ENCODE measurements at places on chromosomes 1 and 21.

DNA sequence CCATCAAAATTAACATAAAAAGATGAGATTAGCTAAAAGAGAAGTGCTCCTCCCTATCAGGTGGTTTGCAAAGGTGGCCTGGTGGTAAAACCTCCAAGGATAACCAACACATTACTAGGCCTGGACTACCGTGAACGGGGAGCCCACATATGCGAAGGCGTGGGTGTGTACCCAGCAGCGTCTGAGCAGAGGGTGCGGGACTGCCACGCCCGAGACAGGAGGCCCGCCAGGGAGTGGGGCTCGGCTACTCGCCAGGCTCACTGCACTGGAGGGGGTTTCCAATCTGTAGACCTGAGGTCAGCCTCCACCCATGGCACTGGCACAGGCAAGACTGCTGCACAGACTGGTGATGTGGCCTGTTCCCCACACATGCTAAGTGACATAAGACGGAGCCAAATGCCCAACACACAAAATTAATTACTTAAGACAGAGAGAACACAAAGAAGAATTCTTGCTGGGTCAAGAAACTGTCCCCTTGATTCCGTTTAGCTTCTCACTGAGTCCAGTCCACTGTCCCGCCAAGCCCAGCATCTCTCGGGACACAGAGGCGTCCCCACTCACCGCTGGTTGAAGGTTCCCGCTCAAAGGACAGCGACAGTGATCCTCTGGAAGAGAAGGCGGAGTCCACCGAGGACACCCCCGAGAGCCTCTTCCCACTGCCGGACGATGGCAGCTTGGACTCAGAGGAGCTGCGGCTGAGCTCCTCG is 23.4 kb downstream of the RIPK4 start:
- no peak for DNase-seq

- DNase-seq, result peak; percentile 19
Measured at GRCh38 chr1:193406901-193407300, 220.5 kb upstream of the B3GALT2 start.

DNA sequence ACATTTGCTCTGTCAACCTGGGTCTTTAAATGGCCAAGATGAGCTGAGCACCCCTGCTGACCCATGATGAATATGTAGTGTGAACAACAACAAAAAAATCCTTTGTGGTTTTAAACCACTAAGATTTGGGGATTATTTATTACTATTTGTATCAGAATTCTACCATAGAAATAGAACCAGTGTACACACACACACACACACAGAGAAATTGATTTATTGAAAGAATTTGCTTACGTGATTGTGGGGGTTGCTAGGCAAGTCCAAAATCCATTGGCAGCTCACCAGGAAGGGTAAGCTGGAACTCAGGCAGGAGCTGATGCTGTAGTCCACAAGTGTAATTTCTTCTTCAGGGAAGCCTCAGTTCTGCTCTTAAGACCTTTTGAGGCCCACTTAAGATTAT is 82.5 kb upstream of the MAP1LC3C start:
- DNase-seq, result no peak

- DNase-seq, result no peak
Measured at GRCh38 chr1:225651872-225652728, 823 bp downstream of the ENAH start.

- no peak for DNase-seq
Measured at GRCh38 chr1:62271948-62272728, 47.1 kb downstream of the KANK4 start.

- DNase-seq, result no peak
Measured at GRCh38 chr1:33353531-33353930, 32.6 kb upstream of the A3GALT2 start.

GRCh38 chr1:58975888-58976287 is 192.0 kb upstream of the JUN start:
- DNase-seq, result no peak

DNA sequence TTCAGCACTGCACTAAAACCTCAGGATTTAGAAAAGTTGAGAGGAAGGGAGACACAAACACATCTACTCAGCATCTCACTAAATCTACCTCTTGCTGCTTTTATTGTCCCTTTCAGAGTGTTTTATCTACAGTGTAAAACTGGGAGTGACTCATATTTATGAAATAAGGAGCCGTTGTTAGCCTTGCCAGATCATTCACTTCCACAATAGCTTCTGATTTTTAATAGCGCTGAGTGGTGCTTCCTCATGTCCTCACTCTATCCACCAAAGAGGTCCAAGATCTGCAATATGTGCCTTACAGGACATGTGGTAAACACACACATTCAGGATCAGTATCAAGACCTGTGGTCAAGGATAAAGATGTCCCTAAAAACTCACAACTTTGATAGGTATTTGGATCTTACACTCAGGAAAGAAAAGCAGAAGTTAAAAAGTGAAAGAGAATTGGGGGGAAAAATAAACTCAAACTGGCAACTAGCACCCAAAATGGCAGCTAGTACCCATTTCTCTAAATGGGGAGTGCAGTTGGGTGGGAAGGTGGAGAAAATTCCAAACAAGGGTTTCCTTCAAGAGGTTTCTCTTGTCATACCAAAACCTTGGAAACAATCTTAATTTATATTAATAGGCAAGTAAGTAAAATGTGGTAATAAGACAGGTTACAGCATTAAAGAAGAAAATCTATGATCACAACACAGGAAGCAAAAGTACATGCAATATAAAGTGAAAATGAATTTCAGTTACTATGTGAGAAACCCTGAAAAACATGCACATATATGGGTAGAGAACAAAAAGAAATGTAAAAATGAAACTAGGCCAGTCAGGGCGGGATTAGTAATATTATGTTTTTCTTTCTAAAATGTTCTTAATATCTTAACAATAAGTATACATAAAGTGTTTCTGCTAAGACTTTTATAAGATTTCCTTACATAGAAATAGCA is 15.9 kb downstream of the DUSP10 start:
- DNase-seq, result peak; percentile 70

DNA sequence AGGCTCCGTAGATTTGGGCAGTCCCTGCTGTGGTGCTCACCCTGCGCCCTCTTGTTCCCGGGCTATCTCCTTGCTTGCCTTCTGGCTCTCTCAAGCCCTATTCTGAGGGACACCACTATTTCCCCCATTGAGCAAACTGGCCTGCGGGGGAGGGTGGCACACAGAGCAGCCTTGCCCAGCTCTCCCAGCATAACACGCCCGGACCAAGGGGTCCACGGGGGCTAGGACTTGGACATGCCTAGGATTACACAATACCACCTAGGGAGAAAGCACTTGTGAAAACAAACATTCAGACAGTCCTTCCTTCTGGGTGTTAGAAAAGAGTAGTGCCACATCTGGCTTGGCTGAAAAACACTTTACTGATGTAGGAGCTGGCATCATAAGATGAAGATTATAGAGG is 7.4 kb downstream of the TADA1 start:
- no peak for DNase-seq

DNA sequence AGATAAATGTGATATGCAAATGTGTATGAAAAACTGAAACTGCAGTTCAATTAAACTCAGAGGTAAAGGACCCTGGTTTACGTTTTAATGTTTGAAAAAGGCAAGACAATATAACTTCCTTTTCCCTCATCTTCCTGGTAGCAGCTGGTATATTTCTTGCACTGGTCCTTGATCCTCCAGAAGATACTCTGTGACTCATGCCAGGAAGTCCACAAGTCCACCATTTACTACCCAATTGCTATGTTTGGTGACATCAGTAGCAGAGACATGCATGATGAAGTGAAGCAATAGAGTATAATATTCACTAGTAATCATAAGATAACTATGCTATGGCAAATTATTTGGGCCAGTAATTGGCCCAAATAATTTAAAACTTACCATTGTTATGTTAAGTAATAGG is 774.5 kb upstream of the NEGR1 start:
- DNase-seq, result no peak

DNA sequence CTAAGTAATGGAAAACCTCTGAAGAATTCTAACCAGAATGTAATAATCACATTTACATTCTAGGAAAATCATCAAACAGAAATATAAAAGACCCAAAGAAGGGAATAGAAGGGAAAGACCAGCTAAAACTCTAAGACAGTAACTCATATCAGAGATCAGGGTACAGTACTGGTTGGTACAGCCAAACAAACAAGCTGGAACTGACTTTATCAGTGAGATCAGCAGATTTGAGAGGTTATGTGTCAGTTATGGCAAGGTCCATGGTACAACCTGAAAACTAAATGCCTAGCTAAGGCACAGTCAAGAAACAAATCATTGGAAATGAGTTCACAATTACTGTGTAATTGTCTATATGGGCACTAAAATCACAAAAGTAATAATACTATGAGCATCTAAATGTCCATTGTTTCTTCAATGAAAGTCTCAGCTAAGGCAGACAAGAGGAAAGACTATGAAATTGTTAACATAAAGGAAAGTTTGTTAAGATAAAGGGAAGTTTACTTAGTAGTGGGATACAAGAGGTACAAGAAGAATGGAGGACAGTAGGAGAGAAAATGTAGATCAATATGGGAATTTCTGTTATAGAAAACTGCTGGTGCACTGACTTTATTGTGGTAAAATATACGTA is 75.8 kb downstream of the TRIM33 start:
- DNase-seq, result no peak

- no peak for DNase-seq
Measured at GRCh38 chr1:88401313-88401712, 282.8 kb upstream of the PKN2 start.

- no peak for DNase-seq
Measured at GRCh38 chr1:183632964-183633363, 2.6 kb downstream of the ARPC5 start.

DNA sequence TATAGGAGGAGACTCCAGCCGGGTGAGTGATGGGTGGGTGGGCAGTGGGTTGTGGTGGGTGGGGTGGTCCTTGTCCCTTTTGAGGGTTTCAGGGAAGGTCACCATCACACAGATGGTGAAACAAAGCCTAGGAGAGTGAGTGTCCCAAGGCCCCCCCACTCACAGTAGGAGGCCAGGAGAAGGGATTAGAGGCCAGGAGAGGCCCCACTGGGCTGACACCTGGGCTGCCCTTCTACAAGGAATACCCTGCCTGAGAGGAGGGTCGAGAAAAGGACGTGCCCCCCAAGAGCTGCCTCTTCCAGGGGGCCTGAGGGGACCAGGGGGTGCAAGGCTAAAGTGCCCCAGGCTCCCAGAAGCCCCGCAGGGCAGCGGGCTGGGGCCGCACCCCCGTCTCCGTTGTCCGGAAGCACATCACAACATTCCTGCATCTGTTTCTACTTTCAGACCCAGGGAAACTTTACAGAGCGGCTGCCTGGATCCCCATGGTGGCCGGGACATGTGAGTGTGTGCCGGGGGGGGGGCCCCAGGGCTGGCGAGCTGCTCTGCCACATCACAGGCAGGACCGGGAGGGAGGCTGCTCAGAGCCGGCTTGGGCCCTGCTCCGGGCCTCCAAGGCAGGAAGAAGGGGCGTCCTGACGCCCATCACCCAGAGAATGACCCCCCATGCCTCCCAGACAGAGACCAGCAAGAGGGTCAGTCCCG is 68.2 kb downstream of the ARHGEF16 start:
- no peak for DNase-seq

GRCh38 chr1:107132780-107133179 is 8.1 kb upstream of the NTNG1 start:
- no peak for DNase-seq

- no peak for DNase-seq
Measured at GRCh38 chr21:25952306-25952705, 217.5 kb downstream of the GABPA start.

DNA sequence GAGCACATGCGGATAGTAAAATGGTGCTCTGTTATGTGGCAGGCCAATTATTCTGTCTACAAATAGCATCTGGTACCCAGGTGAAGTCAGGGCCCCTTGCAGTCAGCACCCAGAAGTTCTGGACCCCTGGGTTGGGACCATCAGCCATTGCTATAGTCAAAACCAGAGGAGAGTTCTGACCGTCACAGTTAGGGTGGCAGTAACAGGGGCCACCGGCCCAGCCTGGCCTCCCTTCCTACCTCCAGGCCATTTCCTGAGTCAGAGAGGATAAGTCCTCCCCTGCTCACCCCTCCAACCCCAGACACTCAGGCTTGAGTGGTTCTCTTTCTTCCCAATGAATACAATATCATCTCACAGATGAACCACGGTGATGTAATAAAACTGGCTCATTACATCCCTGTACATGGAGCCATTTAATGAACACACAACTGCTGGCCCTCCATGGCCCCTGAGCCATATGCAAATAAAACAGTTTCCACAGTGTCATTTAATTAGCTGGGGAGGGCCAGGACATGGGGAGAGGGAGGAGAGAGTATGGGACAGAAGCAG is 673.6 kb downstream of the MATN1 start:
- no peak for DNase-seq

- DNase-seq, result no peak
Measured at GRCh38 chr1:48761986-48762385, 14.7 kb downstream of the BEND5 start.

DNA sequence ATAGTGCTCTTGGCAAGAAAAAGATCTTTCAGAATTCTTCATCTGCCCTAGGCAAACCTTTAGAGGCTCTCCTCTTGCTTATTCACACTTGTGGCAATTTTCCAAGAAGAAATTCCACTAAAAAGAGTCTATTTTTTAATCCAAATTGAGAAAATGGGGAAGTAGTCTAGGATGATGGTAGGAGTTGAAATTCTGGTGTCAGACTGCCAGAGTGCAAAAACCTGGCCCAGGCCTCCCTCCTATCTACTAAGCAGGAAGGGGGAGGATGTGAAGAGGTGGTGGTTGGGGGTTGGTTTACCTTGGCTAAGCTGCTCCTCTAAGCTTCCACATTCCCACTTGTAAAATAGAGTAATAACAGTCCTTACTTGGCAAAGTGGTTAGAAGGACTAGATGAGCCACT is 120.6 kb upstream of the KCNJ15 start:
- DNase-seq, result no peak

DNA sequence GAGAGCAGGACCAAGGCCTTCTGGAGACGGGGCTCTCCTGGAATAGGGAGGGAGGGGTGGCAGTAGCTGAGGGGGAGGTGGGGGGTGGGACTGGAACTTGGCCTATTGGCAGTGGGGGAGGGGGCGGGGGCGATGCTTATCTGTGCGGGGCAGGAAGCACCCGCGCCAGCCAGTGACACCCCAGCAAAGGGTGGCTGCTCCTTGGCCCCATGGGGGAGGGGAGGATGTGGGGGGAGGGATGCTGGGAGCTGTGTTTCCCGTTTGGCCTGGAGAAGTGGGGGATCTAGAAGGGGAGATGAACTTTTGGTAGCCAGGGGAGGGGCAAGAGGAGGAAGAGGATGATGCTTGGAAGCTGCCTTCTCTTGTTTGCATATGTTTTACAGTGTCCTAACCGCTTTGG is 11.0 kb downstream of the ZBTB7B start:
- DNase-seq, result no peak

- no peak for DNase-seq
Measured at GRCh38 chr1:101928829-101929228, 67.9 kb downstream of the OLFM3 start.

- no peak for DNase-seq
Measured at GRCh38 chr21:32135401-32136363, 143.2 kb downstream of the MIS18A start.

Measured in CD14-positive monocyte (primary cell).